ENCODE measurements at places on chromosomes 16 and 17.
A peak's percentile ranks its signal among the peaks of the same experiment; 100 is the strongest.

DNA sequence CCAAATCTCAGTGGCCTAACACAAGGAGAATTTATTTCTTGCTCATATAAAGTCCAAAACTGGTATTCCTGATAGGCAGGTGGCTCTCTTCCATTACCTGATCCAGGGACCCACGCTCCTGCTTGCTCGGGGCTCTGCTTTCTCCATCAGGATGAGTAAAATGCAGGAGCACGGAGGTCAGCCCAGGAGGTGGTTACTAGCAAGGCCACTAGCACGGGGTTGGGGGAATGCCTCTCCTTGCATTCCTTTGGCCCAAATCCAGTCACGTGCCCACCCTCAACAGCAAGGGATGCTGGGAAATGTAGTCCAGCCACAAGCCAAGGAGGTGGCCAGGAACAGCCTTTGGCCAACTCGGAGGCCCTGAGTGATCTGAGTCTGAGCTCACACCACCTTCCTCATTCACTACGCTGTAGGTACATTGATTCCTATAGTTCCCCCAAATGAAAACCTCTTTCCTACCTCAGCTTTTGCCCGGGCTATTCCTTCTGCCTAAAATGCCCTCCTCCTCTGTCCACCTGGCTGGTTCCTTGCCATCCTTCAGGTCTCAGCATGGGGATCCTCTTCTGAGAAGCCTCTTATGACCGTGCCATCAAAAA, 38.3 kb upstream of the HAPSTR1 start:
- DNase-seq = no peak

GRCh38 chr17:14827396-14827919, 437.7 kb downstream of the PMP22 start:
- DNase-seq = no peak

- no peak for DNase-seq
Observed at GRCh38 chr16:14284930-14285512, 213.9 kb downstream of the MRTFB start.

- DNase-seq = no peak
Observed at GRCh38 chr16:69607674-69608073, 41.9 kb downstream of the NFAT5 start.

DNA sequence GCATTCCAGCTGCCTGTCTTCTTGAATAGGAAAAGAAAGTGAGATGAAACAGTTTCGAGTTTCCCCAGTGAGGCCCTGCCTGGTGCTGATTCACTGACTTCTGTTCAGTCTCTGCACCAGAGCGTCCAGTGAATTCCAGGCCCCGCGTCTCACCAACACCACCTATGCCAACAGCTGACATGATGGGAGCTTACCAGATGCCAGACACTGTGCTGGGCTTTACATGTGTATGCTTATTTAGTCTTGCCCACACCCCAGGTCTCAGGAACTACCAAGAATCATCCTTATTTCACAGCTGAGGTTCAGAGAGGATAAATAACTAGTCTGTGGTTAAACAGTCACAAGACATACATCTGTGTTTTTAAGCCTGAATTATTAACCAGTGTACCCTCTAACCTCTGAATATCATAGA, 29.1 kb upstream of the IRX6 start:
- no peak for DNase-seq

DNA sequence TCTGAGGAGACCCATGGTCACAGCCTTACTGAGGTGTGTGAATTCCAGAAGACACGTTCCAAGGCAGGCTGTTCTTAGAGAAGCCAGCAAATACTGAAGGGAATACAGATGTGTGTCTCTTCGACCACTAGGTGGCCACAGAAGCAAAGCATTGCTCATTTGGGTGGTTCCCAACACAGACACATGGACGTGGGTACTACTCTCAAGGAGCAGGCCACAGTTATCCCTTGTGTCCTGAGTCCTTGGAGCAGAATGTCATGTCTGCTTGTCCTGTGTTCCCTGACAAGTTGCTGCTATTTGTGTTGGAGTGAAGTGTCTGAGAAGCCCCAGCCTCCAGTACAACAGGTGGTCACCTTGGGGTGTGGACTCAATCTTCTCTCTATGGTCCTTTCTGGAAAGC, 30.3 kb downstream of the HMOX2 start:
- no peak for DNase-seq

DNA sequence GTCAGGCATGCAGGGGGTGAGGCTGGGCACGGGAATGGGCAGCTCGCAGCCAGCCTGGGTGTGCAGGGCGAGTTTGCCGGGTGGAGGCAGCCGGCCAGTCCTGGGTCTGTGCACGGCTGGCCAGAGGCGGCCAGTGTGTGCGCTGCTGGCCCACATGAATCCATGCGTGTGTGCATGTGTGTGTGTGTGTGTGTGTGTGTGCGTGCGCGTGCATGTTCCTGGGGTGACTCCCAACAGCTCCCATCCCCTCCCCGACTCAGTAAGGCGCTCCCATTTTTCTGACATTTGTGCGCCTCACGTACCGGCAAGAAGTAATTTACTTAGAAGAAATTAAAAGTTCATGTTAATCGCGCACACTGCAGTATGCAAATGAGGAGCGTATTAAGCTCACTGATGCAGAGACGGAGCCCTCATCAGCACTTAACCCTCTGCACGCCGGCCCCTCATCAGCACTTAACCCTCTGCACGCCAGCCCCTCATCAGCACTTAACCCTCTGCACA, 55.4 kb upstream of the ACSF3 start:
- DNase-seq = no peak

GRCh38 chr16:30562021-30562420, 3.8 kb upstream of the ZNF764 start:
- DNase-seq = no peak

DNA sequence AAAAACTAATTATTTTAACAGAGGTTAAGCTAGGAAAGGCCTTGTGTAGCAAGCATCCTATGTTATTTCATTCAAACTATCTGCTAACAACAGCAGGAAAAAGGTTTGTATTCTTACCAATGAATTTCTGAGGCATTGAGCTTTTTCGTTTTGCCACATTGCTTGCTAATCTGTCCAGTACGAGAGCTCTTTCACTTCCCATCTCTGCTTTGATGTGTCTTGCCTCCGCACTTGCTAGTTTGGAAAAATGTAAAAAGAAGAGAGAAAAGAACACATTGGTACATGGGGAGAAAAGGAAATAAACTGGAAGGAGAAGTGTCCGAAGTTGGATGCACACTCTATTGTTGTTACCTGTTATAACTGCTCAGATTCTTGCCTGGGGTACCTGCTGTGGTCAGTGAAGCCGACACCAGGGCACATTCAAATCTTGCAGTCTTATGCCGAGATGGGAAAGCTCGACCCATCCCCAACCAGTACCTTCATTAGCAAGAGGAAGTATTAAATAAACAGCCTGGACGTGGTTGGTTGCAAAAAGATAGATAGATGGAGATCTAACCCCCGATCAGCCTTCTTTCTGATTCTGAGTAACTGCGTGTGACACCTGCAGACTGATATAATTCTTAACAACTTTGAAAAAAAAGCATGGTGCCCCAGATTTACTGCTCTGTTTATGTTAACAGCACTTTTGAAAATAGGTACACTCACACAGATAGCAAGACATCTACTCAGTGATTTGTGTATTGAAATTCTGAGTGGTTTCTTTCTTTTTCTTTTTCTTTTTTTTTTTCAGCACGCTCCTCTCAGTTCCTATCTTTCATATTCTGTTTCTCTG, 40.0 kb downstream of the GRB7 start:
- no peak for DNase-seq

DNA sequence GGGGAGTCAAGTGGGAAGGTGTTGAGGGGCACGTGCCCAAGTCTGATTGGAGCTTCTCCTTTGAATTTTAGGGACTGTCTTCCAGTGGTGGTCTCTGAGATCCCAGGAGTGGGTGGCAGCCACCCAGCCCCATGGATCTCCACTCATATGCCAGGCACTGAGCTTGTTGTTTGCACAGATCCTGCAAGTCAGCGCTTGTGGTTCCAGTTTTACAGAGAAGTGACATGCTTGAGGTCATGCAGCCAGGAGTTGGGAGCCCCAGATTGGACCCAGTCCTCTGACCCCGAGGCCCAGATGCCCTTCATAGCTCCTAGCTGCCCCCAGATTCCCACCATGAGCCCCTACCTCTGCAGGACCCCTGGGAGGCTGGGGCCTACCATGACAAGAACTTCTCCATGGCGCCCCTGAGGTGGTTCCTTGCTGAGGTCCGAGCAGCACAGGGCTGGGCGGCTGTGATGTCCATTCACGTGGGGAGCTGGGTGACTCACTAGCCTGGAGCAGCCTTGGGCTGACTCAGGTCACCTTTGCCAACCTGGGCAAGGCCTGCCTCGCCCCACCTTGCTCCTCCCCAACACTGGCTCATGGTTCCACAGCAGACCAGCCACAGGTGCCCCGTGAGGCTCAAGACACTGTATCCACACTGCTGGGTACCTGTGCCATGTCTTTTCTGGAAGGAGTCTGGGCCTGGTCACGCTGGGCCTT, 47.4 kb downstream of the RAI1 start:
- DNase-seq = no peak

GRCh38 chr17:57084361-57084801, 665 bp upstream of the AKAP1 start:
- DNase-seq = peak; percentile 16

- DNase-seq = peak; percentile 37
Observed at GRCh38 chr17:76147211-76148014, 6.4 kb upstream of the FOXJ1 start.

GRCh38 chr16:62033065-62033464, 3.2 kb downstream of the CDH8 start:
- DNase-seq = no peak

DNA sequence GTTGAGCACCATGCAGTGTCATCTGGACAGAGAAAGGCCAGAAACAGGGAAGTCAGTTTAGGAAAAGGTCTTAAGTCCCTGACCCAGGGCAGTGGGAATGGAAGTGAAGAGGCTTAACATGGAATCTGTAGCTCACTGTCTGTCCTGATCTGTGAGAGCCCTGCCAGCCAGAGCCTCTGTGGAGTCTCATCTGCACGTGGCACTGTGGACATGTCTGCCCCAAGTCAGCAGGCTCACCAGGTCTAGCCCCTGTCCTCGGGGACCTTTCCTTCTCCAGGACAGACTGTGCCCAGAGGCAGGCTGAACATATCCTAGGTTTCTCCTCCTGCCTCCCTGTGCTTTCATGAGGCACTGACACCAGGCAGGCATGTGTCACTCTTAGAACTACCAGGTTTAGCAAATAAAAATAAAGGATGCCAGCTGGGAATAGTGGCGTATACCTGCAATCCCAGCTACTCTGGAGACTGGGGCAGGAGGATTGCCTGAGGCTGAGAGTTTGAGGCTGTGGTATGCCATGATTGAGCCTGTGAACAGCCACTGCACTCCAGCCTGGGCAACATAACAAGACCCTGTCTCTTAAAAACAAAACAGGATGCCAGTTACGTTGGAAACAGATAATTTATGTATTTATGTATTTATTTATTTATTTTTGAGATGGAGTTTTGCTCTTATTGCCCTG, 22.4 kb downstream of the UNK start:
- DNase-seq = no peak

DNA sequence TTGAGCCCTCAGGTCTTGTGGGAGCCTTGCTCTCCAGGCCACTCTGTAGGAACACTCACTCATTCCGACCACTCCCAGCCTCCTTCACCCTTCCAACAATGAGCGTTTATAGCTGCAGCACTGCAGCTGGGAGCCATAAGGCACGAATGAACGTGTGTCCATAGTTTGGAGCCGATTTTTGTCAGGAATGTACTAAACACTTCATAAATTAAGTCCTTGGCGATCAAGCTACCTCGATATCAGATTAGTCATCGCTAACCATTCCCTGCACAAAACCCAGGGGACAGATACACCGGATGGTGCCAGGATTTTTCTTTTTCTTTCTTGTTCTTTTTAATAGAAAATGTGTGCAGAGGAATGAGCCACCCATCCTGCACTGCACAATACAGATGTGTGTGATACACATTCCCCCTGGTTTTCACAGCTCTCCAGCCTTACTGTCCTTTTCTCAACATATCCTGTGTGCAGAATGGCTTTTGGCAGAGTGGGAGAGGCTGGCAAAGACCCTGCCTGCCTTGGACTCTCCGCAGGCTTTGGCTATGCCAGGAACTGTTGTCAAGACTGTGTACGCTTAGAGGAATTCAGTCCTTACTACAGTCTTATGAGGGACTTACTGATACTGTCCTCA, 68.4 kb upstream of the ELAC2 start:
- no peak for DNase-seq

DNA sequence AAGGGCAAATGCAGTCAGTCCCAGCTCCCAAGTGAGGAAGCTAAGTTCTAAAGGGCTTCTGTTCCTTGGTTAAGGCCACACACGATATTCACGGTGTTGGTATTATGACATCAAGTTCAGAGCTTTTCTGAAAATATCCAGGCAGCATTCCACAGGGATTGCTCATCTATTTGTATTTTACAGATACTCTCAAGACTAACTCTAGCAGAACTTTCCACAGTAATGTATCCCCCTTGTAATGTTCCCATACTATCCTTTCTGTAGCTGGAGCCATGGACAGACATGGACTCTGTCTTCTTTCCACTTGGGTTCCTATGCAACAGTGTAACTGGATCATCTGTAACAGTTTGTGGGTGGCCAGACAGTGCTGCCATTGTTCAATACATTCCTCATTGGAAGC, 13.5 kb downstream of the SDR42E1 start:
- DNase-seq = no peak

GRCh38 chr16:55566432-55567175, at the start of gene CAPNS2:
CAPNS2 (plus strand) TSS chr16:55566684; CDS start chr16:55566757, 73 bp downstream.
- no peak for DNase-seq

GRCh38 chr17:55632236-55632635, 90.4 kb downstream of the TMEM100 start:
- DNase-seq = no peak

DNA sequence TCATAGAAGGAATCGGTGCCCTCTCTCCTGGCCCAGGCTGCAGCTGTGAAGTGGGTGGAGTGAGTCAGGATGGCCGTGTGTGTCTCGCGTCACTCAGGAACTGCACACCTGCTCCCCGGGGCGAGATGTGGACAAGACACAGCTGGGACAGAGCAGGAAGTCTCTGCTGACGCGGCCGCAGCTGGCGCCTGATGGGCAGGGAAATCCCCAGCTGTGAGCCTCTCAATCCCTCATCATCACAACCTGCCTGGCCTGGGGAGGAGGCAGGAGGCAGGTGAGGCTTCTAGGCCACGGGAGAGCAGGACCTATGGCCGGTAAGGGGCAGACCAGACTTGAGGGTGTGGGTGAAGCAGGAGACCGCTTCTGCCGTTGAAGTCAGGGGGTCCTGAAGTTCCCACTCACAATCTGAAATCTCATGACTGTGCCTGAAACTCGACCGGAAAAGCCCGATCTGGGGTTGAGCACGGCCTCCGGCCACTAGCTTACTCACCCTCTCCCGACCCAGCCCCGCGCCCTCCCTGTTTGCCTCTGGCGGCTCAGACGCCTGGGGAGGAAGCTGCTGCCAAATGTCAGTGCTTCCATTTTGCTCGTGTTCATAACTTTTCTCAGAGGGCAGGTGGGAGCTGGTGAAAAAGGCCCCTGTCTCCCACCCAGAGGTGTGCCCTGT, 1.1 kb upstream of the TRPV3 start:
- DNase-seq = no peak

All from SK-N-MC (cell line).